ENCODE measurements at places on chromosomes 6 and 20. TPM values are rescaled to one million over a fixed set of nuclear protein-coding genes. Genes with fewer than 3 reads are reported as not detected.

DNA sequence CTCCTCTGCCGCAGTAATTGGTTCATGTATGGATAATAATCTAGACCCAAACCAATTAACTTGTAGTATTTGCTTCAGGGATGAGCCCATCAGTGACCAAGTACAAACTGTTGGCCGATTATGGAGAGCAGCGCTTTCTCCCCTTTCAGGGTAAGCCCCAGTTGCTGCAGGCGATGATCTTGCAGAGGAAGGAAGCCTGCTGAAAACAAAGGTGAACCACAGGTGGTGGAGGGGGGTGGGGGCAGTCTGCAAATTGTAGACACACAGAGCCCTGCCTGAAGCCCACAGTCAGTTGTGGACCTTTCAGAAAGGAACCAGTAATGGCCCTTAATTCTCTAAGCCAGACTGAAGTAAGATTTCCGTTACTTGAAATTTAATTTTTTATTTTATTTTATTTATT, 167.9 kb upstream of the JARID2 start:
- peak; percentile 84 for DNase-seq

GRCh38 chr6:142854589-142855488, 90.1 kb downstream of the HIVEP2 start:
- DNase-seq = peak; percentile 27

- DNase-seq = no peak
Observed at GRCh38 chr6:87900160-87900698, 147.4 kb upstream of the SPACA1 start.

- no peak for DNase-seq
Observed at GRCh38 chr6:156068881-156069280, 613.2 kb upstream of the NOX3 start.

DNA sequence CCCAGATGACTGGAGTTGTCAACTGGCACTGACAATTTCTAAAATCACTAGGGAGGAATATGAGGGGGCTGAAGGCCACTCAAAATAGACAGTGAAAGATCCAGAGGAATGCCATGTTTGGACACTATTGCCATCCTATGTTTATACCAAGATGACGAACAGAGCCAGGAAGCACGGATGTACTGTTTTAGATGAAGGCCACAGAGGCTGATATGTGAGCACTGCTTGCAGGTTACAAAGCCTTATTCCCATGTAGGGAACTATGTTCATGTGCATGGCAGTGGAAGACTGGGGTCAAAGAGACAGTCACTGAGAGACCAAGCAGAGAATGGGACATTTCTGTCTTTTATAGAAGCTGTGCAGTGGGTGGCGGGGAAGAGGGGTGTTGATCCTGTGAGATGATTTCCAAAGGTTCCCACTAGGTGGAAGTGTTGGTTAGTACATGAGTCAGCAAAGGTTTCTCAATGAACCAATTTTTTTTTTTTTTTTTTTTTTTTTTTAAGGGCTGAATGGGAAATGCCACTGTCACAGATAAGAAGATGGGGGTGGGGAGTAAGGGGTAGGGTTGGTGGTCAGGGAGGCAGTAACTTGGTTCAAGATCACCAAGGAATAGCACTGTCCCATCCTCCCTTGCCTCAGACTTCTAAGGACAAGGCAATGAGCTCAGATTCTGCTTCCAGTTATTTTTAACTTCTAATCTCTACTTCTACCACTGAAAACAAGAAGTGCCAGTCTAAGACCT, 46.7 kb upstream of the MOCS1 start:
- DNase-seq = peak; percentile 74

- DNase-seq = no peak
Observed at GRCh38 chr6:84575264-84575663, 189.1 kb downstream of the TBX18 start.

DNA sequence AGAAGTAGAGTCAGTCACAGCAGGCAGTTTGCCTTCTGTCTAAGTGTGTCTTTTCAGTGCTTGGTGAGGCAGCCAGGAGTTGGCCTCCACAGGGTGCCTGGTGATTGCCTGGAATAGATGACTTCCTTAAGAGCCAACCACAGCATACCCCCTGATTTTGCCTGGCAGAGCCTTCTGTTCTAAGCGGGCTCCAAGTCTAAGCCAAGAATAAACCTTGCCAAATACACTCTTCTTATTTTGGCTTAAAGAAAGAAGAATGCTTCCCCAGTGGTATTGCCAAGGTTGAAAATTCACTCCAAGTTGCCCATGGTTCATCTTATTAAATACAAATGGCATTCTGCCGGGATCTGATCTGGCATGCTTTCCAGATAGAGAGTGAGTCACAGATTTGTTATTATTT, 1424.8 kb upstream of the EYS start:
- peak; percentile 16 for DNase-seq

DNA sequence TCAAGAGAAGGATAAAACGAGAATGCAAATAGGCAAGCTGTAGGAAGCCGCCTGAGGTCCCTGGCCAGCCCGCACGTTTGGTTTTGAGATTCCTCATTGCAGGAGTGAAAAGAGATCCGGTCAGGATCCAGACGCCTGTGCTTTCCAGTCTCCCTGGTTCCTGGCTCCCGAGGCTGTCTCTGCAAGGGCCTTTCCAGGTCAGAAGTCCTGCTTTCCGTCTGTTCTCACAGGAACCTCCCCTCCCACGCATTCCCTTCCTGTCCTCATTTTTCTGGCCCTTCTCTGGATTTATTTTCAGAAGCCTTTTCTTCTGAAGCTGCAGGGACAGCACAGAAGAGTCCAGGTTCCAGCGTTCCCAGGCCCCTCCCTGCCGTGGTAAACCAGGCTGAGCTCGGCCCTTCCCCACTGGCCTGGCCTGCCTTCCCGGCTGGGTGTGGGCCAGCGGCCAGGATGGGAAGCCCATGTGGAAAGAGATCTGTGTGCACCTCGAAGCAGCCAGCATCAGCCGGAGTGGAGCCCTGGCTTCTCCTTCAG, 54.0 kb downstream of the TMEM242 start:
- DNase-seq = no peak

GRCh38 chr20:37314617-37315016, 25.2 kb downstream of the MANBAL start:
- DNase-seq = no peak

DNA sequence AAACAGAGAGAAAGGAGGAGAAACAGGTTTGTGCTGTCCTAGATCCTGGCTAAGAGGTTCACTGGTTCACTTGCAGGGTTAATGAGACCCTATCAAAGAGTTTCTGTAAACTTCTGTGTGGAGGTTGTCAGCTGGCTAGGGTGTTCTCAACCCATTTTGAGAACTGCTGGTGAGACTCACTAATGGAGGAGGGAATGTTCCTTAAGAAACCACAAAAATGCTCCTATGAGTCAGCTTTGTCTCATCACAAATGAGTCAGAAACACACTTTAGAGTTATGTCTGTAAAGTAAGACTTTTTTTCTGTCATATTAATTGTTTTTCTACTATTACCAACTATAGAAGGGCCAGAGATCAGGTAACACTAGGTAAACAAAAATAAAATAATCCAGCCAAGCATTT, 884.4 kb downstream of the PHF3 start:
- DNase-seq = no peak

- DNase-seq = no peak
Observed at GRCh38 chr6:94464018-94464510, 1044.7 kb upstream of the EPHA7 start.

DNA sequence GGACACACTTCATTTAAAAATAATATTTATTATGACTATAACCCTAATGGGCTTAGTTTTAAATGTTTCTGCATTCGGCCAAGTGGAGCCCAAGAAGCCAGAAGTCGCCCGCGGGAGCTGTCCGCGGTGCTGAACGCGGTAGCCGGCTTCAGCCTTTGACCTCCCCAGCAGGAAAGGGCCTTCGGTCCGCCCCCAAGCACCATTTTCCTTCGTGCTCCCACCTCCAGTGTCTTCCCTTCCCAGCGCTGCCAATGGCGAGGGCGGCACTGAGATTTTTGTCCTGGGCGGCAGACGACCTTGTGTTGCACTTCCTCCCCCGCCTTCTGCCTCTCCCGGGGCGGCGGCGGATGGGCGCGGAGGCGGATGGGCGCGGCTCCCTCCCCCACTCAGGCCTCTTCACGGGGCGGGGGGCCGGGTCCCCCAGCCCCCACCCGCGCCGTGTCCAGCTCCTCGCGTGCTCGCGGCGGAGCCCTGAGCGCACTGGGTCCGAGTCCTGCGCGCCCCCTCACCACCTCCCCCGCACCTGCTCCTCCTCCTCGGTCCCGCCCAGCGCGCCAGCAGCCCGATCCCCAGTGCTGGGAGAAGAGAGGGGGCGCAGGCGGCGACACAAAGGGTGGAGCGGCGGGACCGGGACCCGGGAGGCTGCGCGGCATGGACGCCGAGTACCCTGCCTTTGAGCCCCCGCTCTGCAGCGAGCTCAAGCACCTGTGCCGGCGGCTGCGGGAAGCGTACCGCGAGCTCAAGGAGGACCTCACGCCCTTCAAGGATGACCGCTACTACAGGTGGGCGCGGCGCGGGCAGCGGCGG, 23.6 kb upstream of the TMEM181 start:
- peak; percentile 92 for DNase-seq

- no peak for DNase-seq
Observed at GRCh38 chr6:57305761-57306160, 11.7 kb upstream of the PRIM2 start.

- DNase-seq = no peak
Observed at GRCh38 chr20:13271977-13272975, 51.2 kb downstream of the ISM1 start.

Gene KIF3B
- total RNA-seq = 16.8 TPM

Gene RSPH3
- total RNA-seq = 3.9 TPM

Gene GPSM3
- total RNA-seq = 4.5 TPM
